Posterior cingulate gyrus (tissue), 11 donors: ENCODE measurements at places on chromosomes 13 and 19.
A peak's percentile ranks its signal among the peaks of the same experiment; 100 is the strongest.

- DNase-seq: no peak
Measured at GRCh38 chr13:44870456-44870929, 118.8 kb downstream of the NUFIP1 start.

GRCh38 chr13:21709697-21710096 lies 38.8 kb downstream of the FGF9 start:
- DNase-seq: no peak

DNA sequence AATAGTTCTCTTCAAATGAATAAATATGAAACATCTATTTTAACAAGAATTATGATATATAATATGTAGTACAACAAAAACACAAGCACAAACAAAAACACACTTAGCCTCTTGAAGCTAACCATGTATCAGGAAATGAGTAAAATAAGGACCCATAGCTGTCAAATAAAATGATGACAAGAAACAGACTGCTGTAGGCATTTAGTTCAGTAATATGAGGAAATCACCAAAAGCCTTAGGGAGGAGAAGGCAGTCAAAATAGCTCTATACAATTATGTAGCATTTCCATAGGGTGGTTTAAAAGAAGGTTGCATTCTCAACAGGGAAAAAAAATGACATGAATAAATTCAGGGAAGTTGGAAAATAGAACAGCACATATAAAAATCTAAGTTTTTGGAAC lies 163.4 kb downstream of the PCDH20 start:
- DNase-seq: no peak

- no peak for DNase-seq
Measured at GRCh38 chr19:17834350-17835181, 13.2 kb downstream of the JAK3 start.

- no peak for DNase-seq
Measured at GRCh38 chr13:98998831-98999638, 21.2 kb upstream of the DOCK9 start.

GRCh38 chr13:111329641-111330040 lies 9.2 kb downstream of the TEX29 start:
- DNase-seq: no peak

- no peak for DNase-seq
Measured at GRCh38 chr13:19985219-19985556, 26.7 kb downstream of the ZMYM2 start.

DNA sequence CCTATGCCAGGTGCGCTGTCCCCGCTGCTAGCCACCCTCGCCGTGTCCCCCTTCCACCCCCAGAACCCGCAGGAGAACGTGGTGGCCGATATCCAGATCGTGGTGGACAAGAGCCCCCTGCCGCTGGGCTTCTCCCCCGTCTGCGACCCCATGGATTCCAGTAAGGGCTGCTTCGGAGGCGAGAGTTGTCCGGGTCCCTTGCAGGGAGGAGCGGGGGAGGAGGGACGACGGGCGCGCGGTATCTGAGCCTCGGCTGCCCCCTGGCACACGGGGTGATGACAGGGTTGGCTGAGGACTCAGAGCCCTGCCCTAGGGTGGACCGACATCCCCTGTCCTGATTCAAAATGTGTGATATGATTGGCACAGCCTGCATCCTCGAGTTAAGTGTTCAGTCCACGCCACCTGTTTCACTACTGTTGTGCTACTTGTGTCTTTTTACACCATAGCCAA lies 653 bp downstream of the MVB12A start:
- peak; percentile 81 for DNase-seq

DNA sequence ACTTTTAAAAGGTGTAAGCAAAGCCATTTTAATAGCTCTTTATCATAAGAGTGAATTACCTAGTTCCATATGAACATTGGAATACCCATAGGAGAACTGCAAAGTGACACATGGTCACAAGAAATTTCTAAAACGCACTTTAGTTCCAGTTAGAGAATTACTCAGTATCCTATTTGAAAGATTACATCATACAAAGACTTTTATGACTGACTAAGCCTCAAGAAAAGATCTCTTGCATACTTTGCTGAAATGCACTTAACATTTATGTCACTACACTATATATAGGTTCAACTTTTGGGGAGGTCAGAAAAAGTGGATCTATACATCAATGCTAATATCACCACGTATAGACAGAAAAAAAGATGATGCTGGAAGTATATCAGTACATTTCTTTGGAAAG lies 7.1 kb downstream of the PCDH9 start:
- DNase-seq: no peak

DNA sequence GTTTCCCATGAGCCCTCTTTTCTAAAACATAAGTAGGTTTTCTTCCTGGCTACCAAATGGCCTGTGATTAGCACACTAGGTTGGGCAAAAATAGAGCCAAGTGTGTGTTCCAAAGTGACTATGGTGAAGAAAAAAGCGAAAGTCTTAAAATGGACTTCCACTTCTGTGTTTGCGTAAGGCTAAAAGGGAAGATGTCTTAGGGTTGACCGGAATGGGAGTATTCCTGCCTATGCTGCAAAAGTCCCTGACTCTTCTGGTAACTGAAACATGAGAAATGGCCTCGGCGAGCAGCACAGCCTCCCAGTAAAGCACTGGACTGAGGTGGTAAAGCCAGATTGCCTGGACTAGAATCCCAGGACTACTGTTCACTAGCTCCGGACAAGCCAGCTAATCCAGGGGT lies 2.4 kb upstream of the FPR1 start:
- DNase-seq: no peak

GRCh38 chr19:35317464-35318043 lies 11.4 kb upstream of the CD22 start:
- no peak for DNase-seq

GRCh38 chr13:72653506-72653905 lies 73.9 kb downstream of the MZT1 start:
- DNase-seq: no peak

DNA sequence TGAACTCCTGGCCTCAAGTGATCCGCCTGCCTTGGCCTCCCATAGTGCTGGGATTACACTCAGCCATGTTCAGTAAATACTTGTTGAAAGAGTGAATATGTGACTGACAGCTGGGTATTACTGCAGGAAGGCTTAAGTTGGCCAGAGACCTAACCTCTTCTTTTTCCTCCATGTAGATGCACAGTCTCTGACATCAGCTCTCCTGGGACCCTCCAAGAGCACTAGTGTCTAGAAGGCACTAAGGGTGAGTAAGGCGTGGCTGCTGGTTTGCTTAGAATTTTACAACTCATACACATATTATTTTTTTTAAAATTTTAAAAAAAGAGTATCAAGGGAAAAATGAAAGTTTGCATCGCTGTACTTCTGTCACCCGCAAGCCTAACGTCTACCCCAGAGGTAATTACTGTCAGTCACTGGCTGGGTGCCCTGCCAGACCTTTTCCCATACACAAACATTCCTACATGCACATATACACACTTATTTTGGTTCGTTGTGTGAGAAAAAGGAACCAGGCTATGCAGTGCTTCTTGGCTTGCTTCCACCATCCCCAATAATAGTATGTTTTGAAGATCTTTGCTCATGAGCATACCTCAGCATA lies 122.0 kb downstream of the SIPA1L3 start:
- no peak for DNase-seq

DNA sequence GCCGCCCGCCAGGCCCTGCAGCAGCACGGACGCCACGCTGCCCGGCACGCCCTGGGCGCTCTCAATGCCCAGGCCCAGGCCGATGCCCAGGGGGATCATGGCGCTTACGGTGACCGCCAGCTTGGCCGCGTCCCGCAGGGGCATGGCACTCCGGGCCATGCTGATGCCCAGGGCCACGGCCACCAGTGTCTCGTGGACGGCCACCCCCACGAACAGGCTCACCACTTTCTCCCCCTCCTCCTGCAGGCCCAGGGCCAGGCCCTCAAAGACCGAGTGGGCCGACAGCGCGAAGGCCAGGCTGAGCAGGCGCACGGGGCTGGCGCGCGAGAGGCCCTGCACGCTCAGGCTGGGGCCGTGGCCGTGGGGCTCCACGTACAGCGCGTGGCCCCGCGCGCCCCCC lies 6.9 kb downstream of the SLC39A3 start:
- DNase-seq: no peak

DNA sequence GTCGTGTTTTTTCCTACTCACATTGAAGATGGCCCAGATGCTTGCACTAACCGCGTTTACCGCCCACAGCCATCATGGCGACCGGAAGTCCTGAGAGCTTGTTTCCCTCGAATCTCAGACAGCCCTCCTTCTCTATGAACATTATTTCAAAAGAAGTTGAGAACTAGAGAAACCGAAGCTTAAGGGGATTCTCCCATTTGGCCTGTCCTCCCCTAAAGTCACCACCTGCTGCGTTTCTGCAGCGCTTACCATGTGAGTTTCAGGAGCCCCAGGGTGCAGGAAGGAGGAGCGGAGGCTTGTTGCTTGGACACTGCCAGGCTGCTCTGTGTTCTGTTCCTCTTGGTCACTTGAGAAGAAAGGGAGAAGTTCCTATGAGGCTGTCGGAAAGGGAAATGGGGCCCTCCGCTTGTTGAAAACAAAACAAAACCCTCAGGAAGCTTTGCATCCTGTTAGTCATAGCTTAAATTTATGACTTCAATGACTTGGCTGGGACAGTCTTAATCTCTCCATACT lies 6.2 kb downstream of the CARD8 start:
- DNase-seq: no peak

DNA sequence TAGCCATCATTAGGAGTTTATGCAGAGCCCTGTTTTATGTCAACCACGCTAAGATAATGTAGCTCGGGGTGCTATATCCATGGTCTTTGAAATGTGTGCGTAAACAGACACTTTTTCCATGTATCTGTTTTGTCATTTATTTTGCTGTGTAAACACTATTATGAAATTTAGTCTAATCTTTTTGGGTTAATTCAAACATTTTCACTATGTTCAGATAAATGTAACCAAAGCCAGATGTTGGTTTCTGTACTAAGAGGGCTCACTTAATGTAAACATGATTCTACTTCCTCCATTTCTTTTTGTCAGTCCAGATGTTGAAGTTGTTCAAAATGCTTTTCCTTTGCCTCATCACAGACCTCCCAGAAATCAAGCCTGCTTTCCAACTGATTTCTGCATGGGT lies 499.5 kb upstream of the GPC6 start:
- no peak for DNase-seq

GRCh38 chr19:33386361-33386858 lies 12.9 kb downstream of the CEBPG start:
- DNase-seq: no peak

GRCh38 chr19:33035461-33035860 lies 29.2 kb downstream of the RHPN2 start:
- no peak for DNase-seq

DNA sequence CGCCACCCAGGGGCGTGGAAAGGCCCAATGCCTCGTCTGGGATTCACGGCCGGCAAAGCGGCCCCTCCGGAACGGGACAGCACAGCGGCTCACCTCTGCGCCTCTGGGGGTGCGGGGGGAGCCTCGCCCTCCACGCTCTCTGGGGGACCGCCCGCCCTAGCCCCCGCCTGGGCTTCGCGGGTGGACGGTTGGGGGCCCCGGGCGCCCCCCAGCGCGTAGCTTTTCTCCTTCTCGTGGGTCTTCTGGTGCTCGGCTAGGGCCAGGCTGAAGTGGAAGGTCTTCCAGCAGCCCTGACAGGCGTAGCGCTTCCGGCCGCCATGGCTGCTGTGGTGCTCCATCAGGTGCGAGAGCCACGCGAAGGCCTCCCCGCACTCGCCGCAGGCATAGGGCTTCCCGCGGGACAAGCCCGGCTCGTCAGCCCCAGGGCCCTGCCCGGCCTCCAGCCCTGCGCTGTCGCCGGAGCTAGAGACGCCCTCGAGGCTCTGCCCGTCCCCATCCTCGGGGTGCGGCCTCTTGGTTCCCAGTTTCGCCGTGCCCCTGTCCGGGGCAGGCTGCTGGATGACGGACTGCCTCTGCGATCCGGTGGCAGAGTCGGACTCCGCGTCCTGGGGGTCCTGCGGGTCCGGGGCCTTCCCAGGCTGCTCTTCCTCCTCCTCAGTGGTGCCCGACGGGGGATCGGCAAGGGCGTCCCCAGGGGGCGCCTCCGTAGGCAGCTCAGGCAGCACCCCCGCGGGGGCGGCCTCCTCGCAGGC lies 13.3 kb downstream of the ZSCAN18 start:
- no peak for DNase-seq

DNA sequence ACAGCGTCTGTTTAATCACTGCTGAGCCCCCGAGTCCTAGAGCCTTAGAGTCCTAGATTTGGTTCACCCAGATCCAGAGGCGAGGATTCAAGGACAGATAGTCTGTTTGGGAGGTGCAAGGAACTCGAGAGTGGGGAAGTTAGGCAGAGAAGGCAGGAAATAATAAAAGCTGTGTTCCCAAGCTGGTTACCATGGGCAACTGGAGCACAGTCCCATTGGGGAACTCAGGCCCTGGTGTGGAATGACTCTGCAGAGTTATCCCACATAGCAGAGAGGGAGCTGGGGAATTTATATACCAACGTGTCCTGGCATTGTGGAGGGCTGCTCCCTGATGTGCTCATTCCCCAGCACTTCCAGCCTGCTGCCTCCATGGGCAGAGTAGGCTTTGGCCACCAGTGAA lies 9.7 kb downstream of the IGSF23 start:
- DNase-seq: no peak

GRCh38 chr19:42436006-42436405 lies 6.7 kb downstream of the CXCL17 start:
- no peak for DNase-seq

DNA sequence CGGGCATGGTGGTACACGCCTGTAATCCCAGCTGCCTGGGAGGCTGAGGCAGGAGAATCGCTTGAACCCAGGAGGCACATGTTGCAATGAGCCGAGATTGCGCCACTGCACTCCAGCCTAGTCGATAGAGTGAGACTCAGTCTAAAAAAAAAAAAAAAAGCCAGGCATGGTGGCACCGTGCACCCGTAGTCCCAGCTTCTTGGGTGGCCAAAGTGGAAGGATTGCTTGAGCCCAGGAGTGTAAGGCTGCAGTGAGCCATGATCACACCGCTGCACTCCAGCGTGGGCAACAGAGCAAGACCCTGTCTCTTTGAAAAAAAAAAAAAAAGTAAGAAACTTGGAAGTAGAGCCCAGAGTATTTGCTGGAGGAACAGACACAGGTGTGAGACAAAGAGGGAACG lies 27.7 kb downstream of the CCDC8 start:
- DNase-seq: no peak

- DNase-seq: peak; percentile 95
Measured at GRCh38 chr19:42422901-42423461, 4.2 kb downstream of the LIPE start.

DNA sequence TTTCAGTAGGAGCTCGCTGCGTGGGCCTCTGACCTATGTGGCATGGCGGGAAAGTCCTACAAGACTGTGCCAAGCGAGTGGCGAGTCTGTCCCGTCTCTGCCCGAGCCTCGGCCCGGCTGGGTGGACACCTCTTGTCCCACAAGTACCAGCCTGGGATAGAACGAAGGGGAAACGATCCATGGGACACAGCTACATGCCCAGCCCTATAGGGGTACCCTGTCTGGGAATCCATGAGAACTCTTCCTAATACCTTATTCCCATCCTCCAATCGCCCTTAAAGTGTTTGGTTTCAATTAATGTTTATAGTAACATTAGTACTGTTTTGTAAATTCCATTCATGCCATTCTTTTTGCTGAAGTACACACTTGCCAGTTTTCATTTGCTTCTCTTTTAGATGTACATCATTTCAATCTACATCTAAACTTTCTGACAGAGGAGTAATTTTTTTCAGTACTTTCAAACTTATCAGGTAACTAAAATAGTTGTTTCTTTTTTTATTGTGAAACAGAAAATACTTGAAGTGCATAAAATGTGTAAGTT lies 667 bp upstream of the ZNF790 start:
- DNase-seq: no peak
